ENCODE measurements at places on chromosomes 6 and 20.
A peak's percentile ranks its signal among the peaks of the same experiment; 100 is the strongest.

DNA sequence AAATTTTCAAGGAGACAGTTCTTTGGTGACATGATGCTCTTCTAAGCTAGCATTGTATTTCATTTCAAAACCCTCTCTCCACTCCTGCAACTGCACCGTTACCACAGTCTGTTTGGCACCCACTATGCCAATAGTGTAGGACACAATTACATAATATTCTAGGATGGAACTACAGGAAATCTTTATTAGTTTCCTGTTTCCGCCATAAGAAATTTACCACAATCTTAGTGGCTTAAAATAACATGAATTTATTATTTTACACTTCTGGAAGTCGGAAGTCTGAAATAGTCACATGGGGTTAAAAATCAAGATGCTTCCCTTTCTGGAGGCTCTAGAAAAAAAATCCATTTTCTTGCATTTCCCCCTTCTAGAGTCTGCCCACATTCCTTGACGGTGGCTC, 733.1 kb downstream of the HDGFL1 start:
- DNase-seq, result no peak

DNA sequence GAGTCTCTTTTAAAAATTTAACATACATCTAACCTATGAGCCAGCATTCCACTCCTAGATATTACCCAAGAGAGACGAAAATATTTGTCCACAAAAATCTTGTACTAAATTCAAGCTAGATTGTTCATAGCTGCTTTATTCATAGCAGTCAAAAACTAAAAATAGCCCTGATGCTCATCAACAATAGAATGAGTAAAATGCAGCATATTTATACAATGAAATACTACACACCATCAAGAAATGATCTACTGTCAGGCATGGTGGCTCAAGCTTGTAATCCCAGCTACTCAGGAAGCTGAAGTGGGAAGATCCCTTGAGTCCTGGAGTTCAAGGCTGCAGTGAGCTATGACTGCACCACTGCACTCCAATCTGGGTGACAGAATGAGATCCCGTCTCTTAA, 22.0 kb upstream of the SRC start:
- DNase-seq, result peak; percentile 58

DNA sequence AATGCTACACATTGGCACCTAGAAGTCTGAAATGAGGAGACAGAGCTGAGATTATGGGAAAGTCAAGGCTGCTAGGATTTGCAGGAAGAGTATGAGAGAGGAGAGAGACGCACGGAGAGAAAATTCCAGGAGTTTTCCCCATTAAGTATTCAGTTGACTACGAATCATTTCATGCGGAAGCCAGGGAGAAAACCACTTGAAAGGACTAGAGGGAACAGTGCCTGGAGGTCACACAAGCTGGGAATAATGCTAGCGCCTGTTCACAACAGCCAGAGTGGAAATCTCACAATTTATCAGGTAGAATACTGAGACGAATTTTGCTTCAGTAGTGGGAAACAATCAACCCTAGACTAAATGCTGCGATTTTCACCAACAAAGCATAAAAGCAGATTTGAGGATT, 118.6 kb downstream of the MOXD1 start:
- no peak for DNase-seq

- no peak for DNase-seq
Observed at GRCh38 chr6:44721954-44722578, 334.6 kb downstream of the CDC5L start.

- DNase-seq, result no peak
Observed at GRCh38 chr20:62765432-62766070, 30.7 kb upstream of the MRGBP start.

DNA sequence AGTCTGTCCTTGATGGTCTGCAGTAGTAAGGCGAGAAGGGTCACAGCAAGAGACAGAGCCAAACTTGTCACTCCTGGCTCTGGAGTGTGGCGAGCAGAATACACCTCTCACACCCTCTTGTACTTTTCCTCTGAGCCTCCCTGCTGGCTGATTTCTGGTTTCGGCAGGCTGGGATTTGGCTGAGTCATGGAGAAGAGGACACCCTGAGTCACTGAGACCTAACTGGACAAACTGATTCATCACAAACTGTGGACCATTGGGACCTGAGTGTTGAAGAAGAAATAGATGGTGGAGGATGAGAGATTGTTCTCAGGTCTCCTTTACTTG, 101.7 kb downstream of the F13A1 start:
- no peak for DNase-seq

DNA sequence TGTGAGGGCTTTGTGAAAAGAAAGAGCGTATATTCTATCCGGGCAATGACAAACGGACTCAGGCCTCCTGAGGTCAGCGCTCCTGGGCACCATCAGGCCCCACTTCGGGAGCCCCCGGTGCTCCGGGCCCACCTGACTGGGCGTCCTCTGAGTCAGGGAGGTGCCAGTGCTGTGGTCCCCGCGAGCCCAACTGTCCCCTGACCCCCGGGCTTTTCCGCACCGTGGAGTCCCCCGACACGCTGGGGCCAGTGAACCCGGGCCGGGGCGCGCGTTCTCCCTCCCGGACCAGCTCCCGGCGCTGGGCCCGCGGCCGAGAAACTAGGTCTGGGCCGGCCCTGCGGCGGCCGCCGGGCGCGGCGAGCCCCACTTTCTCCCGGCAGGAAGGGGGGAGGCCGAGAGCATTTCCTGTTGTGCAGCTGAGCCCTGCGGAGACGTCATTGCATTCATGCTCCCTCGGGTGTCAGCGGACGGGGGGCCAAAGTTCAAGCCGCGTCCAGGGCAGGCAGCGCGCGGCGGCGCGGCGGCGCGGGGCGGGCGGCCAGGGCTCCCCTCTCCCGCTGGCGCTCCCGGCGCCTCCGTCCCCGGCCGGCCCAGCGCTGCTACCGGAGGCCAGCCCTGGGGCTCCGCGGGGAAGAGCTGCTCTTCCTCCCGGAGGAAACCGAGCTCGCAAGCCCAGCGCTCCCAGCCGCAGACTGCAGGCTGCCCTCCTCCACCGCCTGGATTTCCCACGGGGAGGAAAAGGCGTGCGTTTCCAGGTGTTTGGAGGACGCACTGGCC, 18.3 kb downstream of the HIVEP2 start:
- peak; percentile 91 for DNase-seq

- peak; percentile 23 for DNase-seq
Observed at GRCh38 chr6:135935941-135936601, 84.6 kb downstream of the PDE7B start.

DNA sequence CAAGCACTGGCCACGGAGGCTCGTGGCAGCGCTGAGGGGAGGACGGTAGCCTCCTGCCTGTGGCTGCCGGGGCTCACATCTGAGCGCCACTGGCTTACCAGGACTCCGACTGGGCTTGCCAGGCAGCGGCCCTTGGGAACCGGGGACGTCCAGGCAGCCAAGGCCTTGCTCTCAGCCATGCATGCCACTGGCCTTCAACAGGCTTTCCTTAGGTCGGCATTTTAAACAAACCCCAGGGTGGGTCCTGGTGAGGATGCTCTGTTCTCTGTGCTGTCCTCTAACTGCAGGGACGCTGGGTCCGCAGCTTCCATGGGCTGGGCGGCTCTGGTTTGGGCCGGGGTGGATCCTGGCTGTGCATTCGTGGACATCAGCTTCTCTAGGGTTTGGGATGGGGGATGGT, 59.1 kb upstream of the BHLHE23 start:
- DNase-seq, result no peak

DNA sequence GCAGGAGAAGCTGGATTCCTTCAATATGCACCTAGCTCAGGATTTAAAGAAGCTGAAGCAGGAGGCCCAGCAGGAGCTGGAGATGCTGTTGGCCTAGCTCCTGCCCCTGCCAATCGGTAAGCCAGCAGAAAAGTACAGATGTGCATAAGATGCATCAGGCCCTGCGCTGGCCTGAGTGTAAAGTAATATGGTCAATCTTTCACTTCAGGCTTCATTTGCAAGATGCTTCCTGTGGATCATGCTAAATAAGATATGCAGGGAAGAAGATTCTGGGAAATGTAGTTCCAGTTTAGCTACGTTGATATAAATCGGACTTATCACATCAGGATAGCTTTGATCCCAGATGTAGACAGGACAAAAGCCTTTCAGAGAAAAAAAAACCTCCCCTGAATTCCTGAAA, 100.3 kb downstream of the GJA1 start:
- no peak for DNase-seq

- DNase-seq, result no peak
Observed at GRCh38 chr6:157182503-157183264, 140.6 kb downstream of the TMEM242 start.

DNA sequence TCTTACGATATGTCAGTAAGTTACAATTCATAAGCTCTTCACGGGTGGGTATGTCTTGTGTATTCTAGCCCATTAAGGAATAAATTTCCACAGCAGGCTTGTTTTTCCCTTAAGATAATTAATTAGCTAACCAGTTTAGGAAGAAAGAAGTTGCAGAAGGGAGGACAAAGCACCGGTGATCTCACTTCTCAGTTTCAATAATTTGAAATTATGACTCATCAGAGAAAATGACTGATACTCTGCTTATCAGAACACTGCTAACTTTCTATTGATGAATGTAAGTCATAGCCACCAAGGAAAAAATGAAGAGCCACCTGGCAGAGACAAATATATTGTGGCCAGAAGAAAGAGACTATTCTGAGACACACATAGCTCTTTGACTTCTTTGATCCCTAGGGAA, 35.0 kb upstream of the ENTPD6 start:
- DNase-seq, result no peak

DNA sequence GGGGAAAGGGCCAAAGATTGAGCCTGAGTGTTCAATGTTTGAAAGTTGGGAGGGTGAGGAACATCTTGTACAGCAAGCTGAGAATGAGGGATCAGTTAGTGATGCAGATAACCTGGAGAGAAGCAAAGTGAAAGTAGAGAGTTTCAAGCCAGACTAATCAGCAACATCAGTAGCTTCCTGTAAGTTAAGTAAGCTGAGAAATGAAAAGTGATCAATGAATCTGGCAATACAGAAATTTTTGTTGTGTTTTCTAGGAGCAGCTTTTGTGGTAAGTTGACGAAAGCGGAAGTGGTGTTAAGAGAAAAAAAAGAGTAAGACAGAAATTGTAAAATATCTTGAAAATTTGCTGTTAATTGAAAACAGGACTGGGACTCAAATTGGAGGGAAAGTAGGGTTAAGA, 855.5 kb upstream of the MAP3K7 start:
- DNase-seq, result no peak

DNA sequence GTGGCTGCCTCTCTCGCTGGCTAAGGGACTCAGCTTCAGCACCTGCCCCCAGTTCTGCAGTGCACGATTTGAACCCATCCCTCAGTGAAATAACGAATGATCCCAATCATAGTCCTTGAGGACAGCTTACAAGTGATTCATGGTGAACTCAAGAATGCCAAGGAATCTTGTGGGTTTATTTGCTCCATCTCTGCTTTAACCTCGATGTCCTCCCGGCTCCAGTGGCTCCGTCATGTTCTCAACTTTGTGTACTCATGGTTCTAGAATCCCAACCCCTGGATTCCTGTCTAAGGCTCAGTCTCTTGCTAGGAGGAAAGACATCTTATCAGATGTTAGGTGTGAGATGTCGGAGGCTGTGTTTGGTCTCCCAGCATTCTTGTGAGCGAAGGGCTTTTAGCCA, 29.0 kb upstream of the GTSF1L start:
- DNase-seq, result peak; percentile 28

GRCh38 chr20:61482056-61482887, 230.2 kb downstream of the CDH4 start:
- no peak for DNase-seq

GRCh38 chr6:157987788-157988699, 6.4 kb downstream of the SYNJ2 start:
- DNase-seq, result no peak

DNA sequence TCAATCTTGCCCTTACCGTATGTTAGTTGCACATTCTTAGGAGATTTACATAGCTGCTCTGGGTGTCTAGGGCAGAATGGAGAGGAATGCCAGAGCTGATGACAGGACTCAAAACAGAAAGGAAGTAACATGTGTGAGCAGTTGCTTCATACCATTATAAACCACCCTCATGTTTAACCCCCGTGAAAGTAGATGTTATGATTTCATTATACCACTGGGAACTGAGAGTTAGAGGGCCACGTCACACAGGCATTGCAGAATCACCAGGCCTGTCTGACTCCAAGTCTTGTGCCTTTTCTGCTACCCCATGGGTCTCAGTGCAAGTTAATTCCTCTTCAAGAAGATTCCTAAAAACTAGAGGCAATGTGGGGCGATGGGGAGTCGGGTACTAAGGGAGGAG, 23.5 kb upstream of the SIM1 start:
- no peak for DNase-seq

GRCh38 chr6:68158256-68158655, 476.8 kb upstream of the ADGRB3 start:
- no peak for DNase-seq

GRCh38 chr6:107870381-107870780, 46.3 kb upstream of the SCML4 start:
- peak; percentile 35 for DNase-seq

DNA sequence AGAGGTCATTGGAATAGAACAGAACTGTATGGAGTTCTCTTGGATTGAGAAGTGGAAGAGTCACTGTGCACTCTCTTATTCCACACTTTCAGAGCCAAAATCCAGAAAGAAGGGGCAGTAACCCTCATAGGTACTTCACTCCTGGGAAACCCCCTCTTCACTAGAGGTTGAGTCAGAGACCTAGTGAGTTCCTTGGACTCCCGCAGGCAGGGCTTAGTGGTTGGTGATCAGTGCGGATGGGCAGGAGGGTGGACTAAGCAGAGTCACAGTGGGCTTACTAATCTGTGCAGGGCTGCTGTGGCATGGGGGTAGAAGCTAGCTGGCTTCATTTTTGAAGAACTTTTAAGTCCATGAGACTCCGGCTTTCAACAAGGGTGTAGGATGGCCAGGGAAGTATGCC, 95.0 kb upstream of the MLN start:
- no peak for DNase-seq

GRCh38 chr6:89140347-89141156, 5.3 kb upstream of the PM20D2 start:
- DNase-seq, result no peak

DNA sequence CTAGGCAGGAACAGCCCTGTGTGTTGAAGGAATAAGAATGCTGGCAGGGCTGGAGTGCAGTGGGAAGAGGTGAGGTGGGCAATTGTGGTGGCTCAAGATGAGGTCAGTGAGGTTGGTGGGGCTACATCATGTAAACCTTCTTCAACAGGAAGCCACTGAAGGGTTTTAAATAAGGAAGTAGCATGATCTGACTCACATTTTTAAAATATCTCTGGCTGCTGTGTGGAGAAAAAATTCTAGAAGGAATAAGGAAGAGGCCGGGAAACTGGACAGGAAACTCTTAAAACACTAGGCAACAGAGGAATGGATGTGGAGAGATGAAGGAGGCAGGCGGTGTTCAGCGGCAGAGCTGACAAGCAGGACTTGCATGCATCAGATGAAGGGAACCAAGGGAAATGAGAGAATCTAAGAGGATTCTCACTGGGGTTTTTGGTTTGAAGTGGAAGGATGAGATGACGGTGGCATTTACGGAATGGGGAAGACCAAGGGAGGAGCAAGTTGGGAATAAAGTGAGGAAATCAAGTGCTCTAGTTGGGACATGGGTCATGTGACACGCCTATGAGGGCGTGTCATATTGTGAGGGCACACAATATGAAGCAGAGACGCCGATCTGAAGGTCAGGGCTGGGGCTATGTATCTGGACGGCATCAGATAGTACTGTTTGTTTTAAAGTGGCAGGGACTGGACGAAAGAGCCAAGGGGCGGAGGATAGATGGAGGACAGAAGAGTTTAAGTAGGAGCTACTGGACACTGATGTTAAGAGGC, 18.2 kb downstream of the TMEM242 start:
- DNase-seq, result peak; percentile 18

GRCh38 chr6:22657352-22657980, 88.1 kb downstream of the HDGFL1 start:
- DNase-seq, result no peak
